Brain (organoid and tissue), 16 donors: ENCODE measurements at places on chromosomes 5 and 9.

GRCh38 chr9:109923806-109924205 is 143.8 kb downstream of the PALM2AKAP2 start:
- peak; percentile 26 for DNase-seq

- DNase-seq: no peak
These were observed 45.9 kb downstream of the PDE4D start for GRCh38 chr5:59847586-59847985.

DNA sequence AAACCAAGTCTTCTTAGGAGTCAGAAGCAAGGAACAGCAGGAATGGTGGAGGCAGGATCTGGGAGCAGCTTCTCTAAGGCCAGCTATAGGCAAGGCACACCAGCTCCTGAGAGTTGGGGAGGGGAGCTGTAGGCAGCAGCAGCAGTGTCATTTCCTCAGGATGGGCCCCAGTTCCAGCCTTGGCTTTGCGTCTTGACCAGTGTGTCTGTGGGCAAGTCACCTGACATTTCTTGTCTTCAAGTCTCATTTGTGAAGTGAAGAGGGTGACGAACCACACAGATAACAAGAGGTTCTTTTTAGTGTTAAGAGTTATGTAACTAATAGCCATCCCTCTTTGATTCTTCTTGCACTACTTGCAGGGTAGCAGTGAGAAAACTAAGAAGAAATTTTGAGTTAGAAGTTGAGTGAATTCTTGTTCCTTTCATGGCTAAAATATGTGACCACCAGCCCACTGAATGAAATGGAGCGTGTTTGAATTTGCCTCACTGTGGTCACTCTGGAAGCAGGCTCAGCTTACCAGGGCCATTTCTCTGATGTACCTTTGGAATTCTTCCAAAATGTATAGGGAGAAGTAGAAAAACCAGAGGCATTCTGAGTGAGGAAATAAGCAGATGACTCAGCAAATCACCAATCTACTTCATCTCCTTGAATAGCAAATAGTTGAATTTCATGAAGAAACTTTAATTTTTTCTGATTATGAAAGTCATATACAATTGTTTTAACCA is 42.4 kb downstream of the RHOBTB3 start:
- DNase-seq: no peak

DNA sequence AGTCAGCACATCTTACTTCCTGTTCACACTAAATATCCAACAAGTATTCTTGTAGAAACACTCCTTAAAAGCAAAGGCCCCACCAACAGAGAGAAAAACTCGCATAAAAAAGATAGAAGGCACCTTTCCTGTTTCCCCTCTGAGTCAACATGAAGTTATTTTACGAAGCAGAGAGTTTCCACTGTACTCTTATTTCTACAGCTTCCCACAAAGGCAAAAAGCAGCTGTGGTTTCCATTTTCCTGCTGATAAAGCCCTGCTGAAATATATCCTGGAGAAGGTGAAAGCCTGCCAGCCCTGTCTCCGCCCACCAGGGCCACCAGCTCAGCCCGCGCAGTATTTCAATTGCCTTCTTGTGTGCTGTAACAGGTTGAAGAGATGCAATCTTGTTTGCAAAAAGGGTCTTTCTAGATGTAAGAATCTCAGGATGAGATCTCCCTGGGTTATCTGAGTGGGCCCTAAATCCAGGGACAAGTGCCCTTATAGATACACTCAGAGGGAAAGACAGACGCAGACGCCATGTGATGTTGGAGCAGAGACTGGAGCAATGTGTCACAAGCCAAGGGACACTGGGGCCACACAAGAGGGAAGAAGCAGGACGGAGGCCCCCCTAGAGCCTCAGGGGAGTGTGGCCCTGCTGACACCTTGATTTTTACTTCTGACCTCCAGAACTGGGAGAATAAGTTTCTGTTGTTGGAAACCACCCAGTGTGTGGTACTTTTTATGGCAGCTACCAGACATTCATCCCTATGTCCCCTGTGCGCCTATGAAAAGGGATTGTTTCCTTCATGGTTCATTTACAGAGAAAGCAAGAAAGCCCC is 19.9 kb downstream of the SEMA4D start:
- DNase-seq: no peak

- DNase-seq: no peak
These were observed 855.1 kb upstream of the CTNND2 start for GRCh38 chr5:12759377-12759776.

GRCh38 chr5:113606298-113607134 is 93.0 kb downstream of the YTHDC2 start:
- peak; percentile 71 for DNase-seq

DNA sequence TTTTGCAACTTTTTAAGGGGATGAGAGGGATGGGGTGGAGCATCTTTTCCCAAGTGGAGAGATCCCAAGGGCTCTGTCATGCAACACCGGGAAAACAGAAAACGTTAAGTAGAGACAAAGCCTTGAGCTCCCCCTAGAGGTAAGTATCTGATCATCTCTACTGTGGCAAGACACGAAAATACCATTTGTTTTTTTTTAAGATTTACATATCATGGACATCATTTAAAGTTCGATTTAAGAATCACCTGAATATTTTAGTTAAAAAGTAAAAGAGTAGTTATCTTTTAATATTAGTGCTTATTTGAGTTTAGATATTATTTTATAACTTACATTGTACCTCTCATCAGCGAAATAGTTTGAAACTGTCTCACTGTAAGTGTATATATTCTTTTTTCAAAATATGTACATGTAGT is 200.4 kb downstream of the LRRC70 start:
- peak; percentile 52 for DNase-seq

DNA sequence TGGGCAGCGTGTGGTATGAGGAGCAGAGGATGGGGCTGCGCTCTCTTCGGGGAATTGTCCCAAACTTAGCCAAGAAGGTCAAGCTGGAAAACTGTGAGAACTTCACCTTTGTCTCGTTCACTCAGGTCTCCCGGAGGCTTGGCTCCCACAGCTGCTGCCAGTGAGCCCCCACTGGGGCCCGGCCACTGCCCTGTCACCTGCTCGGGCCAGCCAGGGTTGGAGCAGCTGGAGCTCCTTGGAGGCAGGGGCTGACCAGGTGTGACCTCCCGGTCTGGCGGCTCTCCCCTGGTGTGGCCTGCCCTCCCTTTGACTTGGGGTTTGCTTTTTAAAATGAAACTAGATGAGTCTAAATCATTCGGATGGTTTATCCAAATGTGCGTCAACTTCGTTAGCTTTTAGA is 58.0 kb downstream of the INIP start:
- DNase-seq: no peak

DNA sequence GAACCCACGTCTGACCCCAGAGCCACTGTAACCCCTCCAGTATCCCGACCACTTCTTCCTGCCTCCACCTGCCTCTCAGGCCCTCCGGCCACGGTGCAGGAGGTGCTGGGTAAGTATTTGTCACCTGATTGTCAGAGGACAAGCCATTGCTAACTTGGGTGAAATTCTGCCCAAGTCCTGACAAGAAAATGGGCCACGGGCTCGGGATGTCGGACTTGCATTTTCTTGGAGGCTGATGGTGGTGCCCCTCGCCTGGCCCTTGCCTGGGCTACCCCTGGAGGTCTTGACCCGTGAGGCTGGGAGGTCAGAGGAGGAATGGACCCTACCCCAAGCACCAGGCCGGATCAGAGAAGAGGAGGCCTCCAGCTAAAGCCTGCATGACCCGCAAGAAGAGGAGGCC is 149.7 kb upstream of the COL5A1 start:
- no peak for DNase-seq

- DNase-seq: no peak
These were observed 80.7 kb upstream of the ADAMTS19 start for GRCh38 chr5:129379406-129379805.

- peak; percentile 29 for DNase-seq
These were observed 586.6 kb downstream of the DNAH5 start for GRCh38 chr5:13357929-13358328.

- DNase-seq: no peak
These were observed 49.7 kb downstream of the FAM174A start for GRCh38 chr5:100584889-100585288.

DNA sequence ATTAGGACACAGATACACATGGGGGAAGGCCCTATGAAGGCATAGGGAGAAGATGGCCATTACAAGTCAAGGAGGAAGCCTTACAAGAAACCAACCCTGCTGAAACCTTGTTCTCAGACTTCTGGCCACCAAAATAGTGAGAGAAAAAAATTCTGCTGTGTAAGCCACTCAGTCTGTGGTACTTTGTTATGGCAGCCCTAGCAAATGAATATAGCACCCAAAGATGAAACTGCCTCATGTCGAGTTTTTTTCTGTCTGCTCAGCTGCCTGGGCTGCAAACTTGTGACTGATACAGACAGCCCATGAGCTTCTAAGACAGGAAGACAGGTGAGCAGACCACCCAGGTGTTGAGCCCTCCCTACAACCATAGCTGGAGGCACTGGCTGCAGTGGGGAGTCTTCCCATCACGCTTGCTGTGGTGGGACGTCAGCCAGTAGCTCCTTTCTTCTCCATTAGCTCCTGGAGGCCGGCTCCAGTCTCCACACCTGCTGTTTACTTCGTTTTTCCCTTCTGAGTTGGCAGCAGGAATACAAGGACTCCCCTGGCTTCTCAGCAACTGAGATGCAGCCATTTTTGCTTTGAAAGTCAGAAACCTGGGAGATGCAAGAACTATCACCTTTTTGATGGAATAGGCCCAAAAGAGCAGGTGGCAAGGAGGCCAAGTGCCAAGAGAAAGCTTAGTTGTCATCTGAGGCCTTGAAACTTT is 164.9 kb downstream of the SEMA6A start:
- DNase-seq: no peak

- no peak for DNase-seq
These were observed 253.5 kb downstream of the DMRTA1 start for GRCh38 chr9:22700171-22700570.

GRCh38 chr9:134408939-134409737 is 82.9 kb downstream of the RXRA start:
- no peak for DNase-seq

GRCh38 chr9:14301583-14302021 is 12.3 kb downstream of the NFIB start:
- DNase-seq: peak; percentile 84

GRCh38 chr9:38074441-38074961 is 5.5 kb upstream of the SHB start:
- no peak for DNase-seq

GRCh38 chr5:154319736-154320135 is 126.1 kb upstream of the SAP30L start:
- DNase-seq: peak; percentile 54

- peak; percentile 92 for DNase-seq
These were observed 42.8 kb upstream of the STXBP1 start for GRCh38 chr9:127568971-127569885.
